ENCODE measurements at places on chromosomes 11 and 22.
A peak's percentile ranks its signal among the peaks of the same experiment; 100 is the strongest.

GRCh38 chr11:127238321-127238720 lies 237.8 kb upstream of the KIRREL3 start:
- no peak for DNase-seq

- no peak for DNase-seq
These were observed 67.2 kb downstream of the C11orf91 start for GRCh38 chr11:33633251-33634003.

GRCh38 chr11:88327462-88328143 lies 9.9 kb downstream of the CTSC start:
- DNase-seq, result no peak

DNA sequence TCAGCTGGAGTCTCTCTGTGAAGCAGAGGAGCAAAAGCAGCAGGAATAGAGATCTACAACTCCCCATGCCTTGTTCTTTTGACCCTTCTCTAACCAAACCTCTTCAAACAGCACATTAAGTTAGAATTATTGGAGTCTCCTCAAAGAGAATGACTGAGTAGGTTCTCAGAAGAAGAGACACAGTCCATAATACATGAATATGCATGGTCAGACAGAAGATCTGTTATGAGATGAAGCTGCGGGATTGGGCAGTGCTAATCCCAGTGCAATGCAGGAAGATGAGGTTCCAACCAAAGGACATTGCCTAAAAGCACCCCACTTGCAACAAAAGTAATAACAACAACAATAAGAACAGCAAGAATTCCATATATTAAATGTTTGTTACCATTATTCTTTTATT lies 887.9 kb upstream of the TENM4 start:
- no peak for DNase-seq

DNA sequence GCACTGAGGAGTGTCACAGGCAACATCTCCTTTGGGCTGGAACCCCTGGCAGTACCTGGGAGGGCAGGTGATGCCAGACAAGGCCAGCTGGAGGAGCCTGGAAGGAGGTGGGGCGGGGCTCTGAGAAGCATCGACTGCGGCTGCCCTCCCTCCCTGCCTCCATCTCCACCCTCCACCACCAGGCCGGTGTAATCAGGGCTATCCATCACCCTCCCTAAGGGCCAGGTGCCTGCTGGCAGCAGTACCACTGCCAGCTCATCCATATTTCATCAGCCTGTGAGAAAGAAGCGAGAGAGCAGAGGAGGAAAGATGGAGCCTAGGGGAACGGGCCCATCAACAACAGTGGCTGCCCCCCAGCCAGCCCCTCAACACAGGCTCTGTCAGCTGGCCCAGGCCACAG lies 51.4 kb upstream of the RASD2 start:
- DNase-seq, result no peak

GRCh38 chr11:100831929-100832494 lies 144.9 kb downstream of the ARHGAP42 start:
- DNase-seq, result no peak

DNA sequence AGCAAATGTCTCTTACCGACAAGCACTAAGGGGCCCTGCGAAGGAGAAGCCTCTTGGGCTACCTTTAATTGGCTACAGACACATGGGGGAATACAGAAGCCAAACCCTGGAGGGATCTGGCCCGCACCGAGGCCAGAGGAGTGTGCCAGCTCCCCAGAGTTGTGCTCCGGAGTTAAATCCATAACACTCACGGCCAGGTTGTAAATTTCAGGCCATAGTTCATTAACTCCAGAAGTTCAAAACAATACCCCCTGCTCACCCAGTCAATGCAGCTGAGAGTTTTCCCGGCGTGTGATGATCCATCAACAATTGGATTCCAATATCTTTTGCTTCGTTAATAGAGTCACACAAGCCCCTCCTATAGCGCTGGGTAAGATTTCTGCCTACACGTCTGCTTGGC lies 371.5 kb downstream of the NXPE2 start:
- no peak for DNase-seq

- peak; percentile 91 for DNase-seq
These were observed 42.0 kb downstream of the FAM83F start for GRCh38 chr22:40036591-40037225.

DNA sequence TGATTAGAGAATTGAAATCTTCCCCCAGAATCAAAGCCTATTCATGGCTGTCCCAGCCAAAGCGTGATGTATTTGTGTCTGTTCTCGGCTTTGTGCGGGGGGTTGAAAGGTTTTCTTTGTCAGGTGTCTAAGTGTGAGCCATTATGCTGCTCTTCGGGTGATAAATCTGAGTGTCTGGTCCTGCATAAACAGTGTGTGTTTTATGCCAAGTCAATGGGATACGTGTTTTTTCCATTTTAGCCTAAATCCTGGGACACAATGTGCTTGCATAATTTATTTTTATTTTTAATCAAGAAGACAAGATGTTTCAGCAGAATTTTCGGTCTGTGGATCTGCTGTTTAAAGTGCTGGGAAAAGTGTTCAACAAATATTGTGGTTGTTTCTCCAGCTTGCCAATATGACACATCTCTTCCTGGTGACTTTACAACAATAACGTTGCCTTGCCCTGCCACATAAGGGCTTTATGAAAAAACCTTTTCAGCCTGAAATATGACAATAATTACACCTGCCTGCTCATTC lies 267.8 kb downstream of the TBC1D22A start:
- no peak for DNase-seq

DNA sequence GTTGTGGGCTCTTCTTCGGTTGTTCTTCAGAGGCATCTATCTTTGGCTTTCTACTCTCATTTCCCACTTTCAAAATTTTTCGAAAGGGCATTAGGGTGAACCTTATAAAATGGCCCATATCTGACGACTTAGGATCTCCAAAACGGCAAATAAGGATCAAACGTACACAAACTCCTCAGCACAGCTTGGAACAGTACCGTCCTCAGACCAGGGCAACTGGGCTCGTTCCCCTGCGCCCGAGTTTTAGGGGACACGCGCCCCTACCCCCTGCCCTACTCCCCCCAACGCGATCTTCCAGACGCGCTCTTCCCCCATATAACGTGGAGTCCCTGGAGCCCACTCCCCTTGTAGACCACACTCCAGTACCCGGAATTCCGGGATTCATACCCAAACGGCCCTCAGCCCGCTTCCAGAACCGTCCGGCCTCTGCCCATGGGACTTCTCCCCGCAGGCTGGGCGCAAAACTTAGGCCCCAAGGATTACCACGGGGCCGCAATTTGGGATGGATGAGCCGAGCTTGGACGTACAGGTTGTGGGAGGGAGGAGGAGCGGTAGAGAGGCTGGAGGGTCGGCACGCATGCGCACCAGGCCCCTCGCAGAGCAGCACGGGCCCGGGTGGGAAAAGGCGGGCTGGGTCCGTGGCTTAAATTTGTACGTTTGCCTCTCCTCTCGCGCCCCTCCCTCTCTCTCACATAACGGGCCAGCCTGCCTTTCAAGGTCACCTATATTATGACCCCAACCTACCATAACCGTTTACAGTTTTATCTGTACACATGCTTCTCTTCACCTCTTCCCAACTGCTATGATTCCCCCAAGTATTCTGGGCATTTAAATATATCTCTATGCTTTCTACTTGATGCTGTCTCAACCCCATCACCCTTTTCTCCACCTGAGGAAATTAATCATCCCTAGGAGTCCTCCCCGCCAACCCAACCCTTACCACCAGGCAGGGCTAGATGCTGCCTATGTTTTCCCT lies 3.4 kb downstream of the CCDC89 start:
- peak; percentile 74 for DNase-seq

DNA sequence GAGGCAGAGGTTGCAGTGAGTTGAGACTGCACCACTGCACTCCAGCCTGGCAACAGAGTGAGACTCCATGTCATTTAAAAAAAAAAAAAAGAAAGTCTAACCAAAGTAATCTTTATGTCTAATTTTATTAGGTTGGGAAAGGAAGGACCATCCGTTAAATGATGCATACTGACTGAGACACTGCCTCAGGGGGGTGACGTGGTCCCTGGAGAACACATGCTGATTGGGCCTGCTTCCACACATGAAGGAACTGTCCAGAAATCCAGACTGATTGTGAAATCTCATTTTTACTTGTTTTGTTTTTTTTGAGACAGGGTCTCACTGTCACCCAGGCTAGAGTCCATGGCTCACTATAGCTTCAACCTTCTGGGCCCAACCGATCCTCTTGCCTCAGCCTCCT lies 5.5 kb downstream of the SF3A1 start:
- no peak for DNase-seq

DNA sequence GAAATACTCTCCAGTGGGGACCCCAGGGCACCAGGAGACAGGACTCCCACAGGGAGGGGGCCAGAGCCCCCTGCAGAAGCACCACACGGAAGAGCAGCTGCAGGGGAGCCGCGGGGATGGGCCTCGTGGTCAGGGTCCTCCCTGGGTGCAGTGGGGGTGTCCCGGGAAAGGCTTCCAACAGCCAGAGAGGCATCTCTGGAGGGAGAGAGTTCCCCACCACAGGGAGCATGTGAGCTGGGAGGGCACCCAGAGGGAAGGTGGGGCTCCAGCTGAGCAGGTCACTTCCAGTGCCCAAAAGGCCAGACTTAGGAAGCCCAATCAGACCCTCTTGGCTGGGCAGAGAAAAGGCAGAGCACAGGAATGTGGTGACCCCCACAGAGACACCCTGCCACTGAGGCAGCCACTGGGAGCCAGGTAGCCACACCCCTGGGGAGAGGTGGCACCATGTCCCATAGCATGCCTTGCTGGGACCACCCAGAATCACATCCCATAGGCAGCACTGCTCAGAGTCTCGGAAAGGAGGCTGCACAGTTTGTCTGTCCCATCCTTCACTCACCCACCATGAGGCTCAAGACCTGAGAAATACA lies 49.9 kb upstream of the LMO1 start:
- DNase-seq, result no peak

GRCh38 chr11:98564881-98565280 lies 455.9 kb upstream of the CNTN5 start:
- no peak for DNase-seq

GRCh38 chr11:35248558-35249323 lies 109.8 kb downstream of the CD44 start:
- DNase-seq, result no peak

- no peak for DNase-seq
These were observed 41.7 kb downstream of the FAM227A start for GRCh38 chr22:38614332-38615063.

DNA sequence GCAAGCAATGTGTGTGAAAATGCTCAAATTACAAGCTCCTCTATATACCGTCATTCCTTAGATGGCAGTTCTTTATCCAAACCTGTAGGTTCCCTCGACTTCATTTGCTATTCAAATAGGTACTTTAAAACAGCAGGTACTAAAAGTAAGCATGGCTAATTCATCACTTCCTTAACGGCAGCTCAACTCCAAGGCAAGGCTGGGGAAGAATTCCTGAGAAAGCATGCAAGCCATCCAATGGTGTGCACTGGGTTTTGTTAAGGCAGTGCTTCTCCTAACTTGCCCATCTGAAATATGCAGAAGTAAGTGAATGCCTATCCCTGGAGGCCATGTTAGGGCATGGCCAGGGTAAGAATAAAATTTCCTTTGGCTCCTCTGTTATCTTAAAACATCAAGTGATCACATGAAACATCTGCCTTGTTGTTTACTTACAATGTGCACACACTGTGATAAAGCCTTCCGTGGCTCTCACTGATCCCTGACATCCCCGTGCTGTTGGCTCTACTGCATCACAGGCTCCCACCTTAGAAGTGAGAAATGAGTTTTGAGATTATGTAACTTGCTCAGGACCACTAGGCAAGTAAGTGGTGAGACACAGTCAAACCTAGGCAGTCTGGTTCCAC lies 52.1 kb downstream of the SMCO4 start:
- no peak for DNase-seq

DNA sequence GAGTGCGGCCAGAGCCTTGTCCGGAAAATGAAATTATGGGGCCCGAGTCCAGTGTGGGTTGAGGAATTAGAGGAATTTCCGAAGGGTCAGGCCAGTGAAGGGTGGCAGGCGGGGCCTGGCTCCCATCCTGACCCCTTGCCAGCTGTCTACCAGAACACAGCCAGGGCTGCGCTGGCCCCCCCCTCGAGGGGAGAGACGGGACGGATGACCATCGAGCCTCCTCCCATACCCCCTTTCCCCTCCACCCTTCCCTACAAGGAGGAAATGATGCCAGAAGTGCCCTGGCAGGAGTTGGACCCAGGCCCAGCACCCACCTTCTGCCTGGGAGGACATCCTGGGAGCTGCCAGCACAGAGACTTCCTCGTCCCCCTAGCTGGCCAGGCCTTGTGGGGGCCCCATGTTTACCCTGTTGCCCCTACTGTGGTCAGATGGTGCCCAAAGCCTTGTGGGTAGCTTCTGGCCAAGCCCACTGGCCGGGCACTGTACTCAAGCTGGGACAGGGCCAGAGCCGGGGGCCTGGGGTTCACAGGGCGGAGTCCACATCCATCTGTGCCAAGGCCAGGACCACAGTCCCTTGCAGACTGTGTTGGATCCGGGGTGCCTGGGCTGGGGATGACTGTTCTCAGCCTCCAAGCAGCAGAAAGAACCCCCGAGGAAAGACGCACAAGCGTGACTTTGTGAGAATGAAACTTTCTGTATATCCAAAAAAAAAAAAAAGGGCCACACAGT lies 20.8 kb downstream of the ARVCF start:
- DNase-seq, result no peak

DNA sequence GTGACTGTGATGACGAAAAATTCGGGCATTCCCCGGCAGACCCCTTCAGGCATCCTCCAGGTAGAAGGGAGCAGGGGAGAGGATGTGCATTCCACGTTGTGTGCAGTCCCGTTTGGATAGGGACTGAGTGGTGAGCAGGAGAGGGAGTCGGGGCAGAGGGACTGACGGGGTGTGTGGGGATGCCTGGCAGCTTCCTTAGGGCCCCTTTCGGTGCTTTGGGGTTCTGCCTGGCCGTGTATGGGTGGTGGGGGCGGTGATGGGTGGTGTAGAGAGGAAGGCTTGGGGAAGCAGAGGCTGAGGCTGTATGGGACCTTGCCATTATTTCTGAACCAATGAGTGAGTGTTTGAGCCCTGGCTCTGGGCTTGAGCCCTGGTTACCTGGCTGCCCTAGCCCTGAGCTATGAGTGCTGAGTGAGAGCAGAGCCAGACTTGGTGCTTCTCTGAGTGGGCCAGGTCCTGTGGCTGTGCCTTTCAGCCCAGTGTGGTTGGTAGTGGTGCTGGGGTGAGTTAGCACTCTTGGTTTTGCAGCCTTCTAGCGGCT lies 914 bp downstream of the INPPL1 start:
- DNase-seq, result no peak

DNA sequence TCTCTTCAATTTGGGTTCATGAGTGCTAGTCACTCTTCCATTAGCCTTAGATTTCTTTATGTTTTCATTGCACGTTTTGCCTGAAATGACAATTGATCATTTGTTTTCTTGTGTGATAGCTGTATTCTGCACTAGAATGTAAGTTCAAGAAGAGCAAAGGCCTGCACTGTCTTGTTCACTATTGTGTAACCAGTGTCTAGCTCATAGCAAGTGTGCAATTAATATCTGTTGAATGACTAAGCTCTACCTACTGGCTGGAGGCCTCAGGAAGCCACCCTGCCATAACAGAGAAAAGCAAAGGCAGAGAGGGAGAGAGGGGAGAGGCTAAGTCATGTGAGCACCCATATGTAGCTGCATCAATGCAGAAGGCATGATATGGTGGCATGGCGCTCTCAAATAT lies 292.8 kb upstream of the SYN3 start:
- no peak for DNase-seq

GRCh38 chr11:128728767-128729587 lies 35.1 kb downstream of the FLI1 start:
- DNase-seq, result no peak

- DNase-seq, result no peak
These were observed 399.2 kb downstream of the SHANK2 start for GRCh38 chr11:70853068-70853769.

GRCh38 chr22:26483043-26483438 lies 542 bp downstream of the HPS4 start:
- no peak for DNase-seq

- DNase-seq, result peak; percentile 79
These were observed 27.2 kb downstream of the PHLDB1 start for GRCh38 chr11:118634431-118635236.
